Stimulated activated CD8-positive, alpha-beta memory T cell treated with anti-CD3 and anti-CD28 coated beads, Interleukin-12 subunit alpha, Interleukin-12 subunit beta, amount 100 ng/mL, for 1 hour (primary cell): ENCODE measurements at places on chromosomes 7 and 10.

DNA sequence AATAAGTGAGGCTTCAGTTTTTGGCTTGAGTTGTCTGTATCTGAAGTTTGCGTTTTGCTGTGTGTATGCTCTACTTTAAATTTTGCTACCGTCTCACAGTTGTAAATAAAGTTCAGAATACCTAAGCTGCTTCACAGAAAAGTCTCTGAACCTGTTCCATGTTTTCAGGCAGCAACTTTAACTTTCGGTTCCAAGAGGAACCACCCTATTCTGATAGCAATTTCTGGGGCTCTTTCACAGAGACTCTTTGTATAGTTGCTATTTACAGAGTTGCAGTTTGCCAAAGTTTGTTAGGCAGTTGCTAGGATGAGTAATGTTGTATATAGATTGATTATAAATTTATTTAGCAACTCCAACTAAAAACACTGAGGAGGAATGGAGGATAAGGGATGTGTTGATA is 5.7 kb downstream of the FAM221A start:
- DNase-seq, result no peak

- DNase-seq, result no peak
These were observed 244.1 kb downstream of the FRMD4A start for GRCh38 chr10:14086596-14086995.

DNA sequence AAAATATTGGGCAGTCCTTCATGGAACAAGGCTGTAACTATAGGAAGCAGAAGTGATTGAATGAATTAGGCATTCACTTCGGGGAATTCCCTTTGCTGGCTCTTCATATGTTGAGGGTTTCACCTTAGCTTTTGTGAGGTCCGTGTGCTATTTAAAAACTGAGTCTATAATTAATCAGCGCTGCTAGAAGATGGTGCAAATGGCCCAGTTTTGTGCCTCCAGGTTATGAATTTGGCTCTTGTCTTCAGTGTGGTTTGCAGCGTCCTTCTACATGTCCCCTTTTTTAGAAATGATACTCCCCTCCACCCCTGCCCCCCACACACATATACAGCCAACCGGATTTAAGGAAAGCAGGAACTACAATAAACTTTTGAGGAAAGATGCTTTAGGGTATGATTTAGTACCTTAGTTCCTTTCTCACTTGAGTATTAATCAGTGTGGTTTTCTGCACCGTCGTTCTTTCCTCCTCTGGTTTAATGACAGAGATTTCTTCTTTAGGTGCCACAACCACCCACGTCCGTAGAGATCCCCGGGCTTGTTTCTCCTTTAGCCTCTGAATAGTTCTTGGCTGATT is 110.6 kb upstream of the SAMD8 start:
- DNase-seq, result no peak

- DNase-seq, result no peak
These were observed 96.2 kb downstream of the CDH23 start for GRCh38 chr10:71492872-71493271.

GRCh38 chr7:84331616-84332015 is 137.0 kb upstream of the SEMA3A start:
- DNase-seq, result no peak

GRCh38 chr10:2122431-2123124 is 385.3 kb upstream of the ADARB2 start:
- DNase-seq, result no peak

DNA sequence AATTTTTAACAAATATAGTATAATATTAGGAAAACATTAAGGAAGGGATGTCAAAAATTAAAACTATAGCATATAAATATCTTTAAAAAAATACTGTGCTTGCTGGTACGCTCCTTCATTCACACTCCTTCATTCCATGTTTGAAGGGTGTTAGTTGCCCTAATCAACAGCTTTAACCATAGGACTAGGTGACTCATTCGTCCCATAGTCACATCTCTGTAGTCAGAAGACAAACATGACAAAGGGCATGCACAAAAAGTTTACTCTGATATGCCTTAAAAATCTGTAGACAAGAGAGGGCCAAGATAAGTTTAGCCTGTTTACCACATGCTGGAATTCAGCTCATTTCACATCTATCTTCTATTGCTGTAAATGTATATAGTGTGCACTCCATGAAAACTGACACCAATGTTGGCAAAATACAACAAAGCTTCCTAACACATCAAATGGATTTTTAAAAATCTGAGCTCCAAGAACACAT is 646 bp downstream of the FAM13C start:
- no peak for DNase-seq

- no peak for DNase-seq
These were observed 91.6 kb downstream of the AKR1D1 start for GRCh38 chr7:138167869-138168296.

DNA sequence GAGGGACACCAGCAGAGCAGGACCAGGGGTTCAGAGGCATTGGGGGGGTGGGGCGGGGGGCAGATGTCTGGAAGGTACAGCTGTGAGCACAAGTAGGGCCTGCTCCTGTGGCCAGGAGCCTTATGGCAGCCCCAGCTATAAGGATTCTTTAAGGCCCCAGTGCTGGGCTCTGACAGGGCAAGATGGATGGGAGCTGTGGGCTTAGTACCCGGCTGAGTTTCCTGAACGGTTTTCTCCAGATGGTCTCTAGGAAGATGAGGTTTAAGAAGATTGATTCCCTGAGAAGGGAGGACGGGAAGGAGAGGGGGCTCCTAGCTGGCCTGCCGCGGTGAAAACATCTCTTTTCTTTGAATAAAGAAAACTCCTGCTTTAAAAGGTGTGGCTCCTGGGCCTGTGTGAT is 30.1 kb upstream of the COMTD1 start:
- DNase-seq, result no peak

- no peak for DNase-seq
These were observed 80.4 kb downstream of the VIPR2 start for GRCh38 chr7:159064121-159064815.

DNA sequence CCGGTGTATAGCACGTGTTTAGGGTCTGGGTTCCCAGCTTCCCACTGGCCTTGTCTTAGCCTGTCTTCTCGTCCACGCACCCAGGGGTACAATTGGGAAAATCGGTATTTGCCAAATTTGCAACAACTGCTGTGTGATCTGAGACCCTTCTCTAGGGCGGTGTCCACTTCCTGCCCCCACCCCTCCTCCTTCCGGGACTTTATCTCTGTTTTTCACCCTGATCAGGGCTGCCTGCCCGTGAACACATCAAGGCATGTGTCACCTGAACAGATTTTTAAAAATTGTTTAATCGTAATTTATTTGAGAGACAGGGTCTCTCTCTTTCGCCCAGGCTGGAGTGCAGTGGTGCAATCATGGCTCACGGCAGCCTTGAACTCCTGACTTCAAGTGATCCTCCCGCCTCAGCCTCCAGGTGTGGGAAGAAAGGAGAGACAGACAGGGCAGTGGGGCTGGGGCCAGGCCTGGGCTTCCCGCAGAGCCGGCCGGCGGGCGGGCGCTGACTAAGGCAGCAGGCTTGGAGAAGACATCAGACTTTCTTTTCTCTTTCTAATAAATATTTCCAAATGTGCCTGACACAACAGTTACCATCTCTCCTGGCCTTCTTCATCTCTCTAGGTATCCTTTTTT is 27.5 kb downstream of the ELFN1 start:
- DNase-seq, result no peak

- no peak for DNase-seq
These were observed 256.7 kb downstream of the KLF6 start for GRCh38 chr10:3528271-3528670.

GRCh38 chr10:97570789-97571471 is 1.6 kb upstream of the ANKRD2 start:
- DNase-seq, result no peak

DNA sequence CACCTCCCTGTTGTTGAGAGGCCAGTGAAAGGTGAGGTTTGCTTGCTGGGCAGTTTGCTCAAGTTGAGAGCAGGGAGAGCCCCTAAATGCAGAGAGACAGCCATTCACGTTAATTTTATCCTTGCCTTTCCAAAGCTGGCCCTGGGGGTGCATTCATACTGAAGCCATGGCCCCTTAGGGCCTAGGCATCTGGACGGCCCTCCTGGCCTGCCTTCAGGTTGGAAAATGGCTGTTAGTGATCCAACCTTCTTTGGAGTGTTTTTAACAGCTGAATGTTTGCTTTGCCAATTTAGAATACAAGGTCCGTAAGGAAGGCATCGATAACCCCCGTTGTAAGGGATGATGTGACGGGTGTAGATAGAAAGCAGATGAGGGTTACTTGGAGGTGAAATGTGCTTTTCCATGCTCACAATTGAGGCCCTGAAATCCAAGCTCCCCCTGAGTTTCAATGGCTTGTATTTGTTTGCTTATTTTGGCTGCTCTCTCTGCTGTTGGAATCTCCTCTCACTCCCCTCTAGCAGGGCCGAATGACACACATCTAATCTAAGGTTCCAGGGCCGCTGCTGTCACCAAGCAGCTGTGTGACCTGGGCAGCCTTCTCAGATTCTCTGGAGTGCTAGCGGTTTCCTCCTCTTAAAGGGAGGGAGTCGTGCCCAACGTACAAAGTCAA is 171.6 kb upstream of the MKI67 start:
- no peak for DNase-seq
